ENCODE measurements at places on chromosomes 3 and 15.
A peak's percentile ranks its signal among the peaks of the same experiment; 100 is the strongest.

DNA sequence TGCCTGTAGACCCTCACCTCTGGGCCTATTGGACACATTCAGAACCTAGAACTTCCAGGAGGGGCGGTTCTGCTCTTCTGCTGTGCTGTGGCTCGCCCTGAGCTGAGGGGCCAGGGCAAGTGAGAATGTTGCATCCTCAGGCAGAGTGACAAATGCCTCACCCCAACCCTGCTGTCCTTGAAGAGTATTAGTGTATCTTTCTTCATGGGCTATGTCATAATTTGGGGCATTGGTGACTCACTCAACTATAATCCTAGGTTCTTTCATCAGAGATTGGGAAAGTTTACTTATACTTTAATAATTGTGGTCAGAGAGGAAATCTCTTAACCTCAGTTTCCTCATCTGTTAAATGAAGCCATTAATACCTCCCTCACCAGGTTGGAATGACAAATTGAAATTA is 143.8 kb downstream of the SV2B start:
- DNase-seq: no peak

DNA sequence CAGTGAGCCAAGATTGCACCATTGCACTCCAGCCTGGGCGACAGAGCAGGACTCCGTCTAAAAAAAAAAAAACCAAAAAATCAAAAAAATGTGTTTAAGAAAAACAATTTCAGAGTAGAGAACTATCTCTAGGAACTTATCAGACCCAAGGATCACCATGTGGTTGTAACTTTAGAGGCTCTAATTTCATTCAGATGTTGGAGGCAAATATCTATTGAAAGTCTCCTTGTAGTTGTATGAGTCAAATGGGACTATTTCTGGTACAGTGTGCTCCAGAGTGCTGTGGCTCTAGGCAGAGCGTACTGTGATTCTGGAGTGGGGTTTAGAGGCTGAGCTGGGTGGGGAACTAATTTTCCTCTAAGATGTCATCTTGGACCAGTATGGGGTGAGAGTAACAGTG is 398.7 kb downstream of the SHQ1 start:
- DNase-seq: peak; percentile 78

DNA sequence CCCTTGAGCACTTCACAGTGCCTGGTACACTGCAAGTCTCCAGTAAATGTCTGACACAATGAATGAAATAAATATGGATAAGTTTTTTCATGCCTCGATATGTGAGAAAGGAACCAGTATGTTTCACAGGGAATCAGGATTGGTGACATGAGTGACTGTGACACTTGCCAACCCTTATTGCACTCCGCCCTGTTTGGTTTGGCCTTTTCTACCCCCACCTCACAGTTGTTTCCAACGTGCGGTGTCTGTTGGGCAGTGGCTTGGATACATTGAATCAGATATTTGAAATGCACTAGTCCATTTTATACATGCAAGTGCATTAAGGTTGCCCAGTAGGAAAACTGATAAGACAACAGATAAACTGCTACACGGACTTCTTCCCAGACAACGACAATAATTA is 2.0 kb downstream of the NPHP3 start:
- DNase-seq: no peak

DNA sequence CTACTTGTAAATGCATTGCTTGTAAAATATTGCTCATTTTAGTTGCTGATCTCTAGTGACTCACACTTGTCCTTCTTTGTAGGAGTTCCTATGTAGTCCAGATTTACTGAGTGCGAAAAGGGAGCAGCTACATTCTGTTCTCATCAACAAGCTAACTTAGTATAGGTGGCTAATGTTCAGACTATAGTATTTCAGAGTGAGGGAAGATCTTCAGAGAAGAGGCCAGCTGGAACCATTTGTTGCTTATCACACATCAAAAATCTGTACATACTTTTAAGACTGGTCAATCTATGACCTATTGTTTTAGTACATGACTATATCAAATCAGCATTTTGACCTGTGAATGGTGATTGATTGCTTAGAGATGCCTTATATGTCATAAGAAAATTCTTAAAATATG is 71.3 kb upstream of the THSD4 start:
- DNase-seq: peak; percentile 57

- no peak for DNase-seq
Measured at GRCh38 chr3:107988460-107989175, 102.2 kb downstream of the CD47 start.

DNA sequence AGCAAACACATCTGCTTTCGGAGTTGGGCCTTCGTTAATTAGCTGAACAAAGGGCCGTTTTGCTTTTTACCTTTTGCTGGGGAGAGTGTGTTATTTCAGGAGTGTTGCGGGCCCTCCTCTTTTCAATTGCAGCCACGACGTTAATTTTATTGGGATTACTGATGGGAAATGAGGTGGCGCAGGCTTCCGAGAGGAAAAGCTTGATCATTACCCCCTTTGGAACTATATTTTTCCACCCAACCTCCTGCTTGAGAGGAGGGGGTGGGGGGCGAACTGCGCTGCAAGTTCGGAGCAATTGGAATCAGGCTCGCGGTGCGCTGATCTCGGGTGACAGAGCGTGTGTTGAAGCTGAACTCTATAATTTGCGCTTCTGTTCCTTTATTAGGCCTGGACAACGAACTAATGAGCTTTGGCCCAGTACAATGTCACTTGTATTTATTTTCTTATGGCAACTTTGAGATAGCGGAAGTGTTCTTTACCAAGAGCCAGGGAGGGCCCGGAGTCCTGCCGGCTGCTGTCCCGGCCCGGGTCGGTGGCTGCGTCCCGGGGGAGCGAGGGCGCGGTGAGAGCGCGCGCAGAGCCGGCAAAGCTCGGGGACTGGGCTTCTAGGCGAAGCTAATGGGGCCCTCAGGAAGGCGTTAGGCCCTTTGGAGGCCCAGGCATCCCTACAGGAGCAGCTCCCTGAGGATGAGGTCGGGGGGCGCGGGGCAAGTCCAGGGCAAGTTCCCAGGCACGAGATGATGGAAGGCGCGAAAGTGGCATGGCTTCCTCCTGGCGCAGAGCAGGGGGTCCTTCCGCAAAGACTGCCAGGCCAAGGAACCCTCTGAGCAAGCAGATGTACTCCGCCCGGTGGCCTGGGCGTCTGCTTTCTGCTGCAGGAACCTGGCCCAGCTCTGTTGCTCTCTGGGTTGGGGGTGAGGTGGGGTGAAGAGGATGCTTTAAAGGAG is 12.9 kb downstream of the NR2F2 start:
- no peak for DNase-seq

- DNase-seq: peak; percentile 20
Measured at GRCh38 chr15:101255615-101256241, 3.9 kb upstream of the CHSY1 start.

GRCh38 chr3:195555110-195555509 is 12.0 kb upstream of the PPP1R2 start:
- DNase-seq: no peak

GRCh38 chr3:126056681-126057500 is 27.0 kb downstream of the SLC41A3 start:
- DNase-seq: no peak

DNA sequence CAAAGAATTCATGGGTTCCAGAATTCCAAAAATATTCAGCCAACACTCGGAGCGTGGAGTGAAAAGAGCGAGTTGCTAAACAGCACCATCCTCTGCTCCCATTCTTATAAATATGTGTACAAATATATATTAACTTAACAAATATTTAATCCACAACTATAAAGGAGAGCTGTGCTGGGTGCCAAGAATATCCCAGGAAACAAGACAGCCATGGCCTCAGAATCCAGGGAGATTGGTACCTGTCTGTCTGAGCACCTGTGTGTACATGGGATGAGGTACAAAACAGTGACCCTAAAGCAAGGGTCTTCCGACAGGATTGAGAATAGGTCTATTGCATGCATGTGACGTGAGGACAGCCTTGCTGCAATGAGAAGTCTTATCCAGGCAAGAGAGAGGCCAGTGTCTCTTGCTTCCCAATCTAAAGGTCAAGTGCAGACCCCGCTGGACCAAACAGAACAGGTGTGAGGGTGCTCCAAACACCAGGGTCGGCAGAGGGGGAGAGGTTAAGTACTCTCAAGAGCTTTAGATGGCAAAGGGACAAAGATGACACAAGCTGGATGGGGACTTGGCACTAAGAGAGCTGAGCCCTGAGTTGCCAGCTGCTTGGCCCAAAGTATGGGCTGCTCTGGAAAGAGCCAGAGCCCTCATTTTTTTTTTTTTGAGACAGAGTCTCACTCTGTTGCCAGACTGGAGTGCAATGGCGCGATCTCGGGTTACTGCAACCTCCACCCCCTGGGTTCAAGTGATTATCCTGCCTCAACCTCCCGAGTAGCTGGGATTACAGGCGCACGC is 36.2 kb downstream of the HOMER2 start:
- DNase-seq: no peak

DNA sequence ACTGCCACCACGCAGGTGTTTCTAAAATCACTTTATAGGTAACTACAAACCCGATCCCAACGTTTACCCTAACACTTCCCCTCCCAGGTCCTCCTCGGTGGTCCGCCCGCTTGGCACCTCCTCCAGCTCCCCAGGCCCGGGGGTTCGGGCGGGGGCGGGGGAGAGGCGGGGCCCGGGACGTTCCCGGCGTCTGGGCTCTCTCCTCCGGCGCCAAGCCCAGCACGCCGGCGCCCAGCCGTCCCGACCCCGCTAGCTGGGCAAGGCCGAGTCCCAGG is 562 bp downstream of the CGGBP1 start:
- no peak for DNase-seq

DNA sequence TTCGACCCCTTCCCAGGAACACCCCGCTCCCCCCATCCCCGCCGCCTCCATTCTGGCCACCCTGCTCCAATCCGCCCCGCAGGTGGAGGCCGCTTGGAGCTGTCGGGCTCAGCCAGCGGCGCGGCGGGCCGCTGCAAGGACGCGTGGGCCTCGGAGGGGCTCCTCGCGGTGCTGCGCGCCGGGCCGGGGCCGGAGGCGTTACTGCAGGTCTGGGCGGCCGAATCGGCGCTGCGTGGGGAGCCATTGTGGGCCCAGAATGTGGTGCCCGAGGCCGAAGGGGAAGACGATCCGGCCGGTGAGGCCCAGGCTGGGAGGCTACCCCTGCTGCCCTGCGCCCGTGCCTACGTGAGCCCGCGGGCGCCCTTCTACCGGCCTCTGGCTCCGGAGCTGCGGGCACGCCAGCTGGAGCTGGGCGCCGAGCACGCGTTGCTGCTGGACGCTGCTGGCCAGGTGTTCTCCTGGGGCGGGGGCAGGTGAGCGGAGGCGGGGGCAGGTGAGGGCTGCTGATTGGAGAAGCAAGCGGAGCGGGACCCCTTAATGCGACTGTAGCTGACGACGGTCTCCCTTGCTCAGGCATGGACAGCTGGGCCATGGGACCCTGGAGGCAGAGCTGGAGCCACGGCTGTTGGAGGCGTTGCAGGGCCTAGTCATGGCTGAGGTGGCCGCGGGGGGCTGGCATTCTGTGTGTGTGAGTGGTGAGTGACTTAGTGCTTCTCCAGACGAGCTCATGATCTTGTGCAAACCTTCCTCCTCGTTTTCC is 2.5 kb downstream of the RCCD1 start:
- no peak for DNase-seq

DNA sequence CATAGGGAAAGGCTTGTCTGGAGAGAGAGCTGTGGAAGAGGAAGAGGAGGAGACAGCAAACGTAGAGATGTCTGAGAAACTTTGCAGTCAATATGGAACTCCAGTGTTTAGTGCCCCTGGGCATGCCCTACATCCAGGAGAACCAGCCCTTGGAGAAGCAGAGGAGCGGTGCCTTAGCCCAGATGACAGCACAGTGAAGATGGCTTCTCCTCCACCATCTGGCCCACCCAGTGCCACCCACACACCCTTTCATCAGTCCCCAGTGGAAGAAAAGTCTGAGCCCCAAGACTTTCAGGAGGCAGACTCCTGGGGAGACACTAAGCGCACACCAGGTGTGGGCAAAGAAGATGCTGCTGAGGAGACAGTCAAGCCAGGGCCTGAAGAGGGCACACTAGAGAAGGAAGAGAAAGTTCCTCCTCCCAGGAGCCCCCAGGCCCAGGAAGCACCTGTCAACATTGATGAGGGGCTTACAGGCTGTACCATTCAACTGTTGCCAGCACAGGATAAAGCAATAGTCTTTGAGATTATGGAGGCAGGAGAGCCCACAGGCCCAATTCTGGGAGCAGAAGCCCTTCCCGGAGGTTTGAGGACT is 6.9 kb downstream of the MAP1A start:
- DNase-seq: no peak

- peak; percentile 18 for DNase-seq
Measured at GRCh38 chr3:18098960-18099587, 326.1 kb downstream of the SATB1 start.

DNA sequence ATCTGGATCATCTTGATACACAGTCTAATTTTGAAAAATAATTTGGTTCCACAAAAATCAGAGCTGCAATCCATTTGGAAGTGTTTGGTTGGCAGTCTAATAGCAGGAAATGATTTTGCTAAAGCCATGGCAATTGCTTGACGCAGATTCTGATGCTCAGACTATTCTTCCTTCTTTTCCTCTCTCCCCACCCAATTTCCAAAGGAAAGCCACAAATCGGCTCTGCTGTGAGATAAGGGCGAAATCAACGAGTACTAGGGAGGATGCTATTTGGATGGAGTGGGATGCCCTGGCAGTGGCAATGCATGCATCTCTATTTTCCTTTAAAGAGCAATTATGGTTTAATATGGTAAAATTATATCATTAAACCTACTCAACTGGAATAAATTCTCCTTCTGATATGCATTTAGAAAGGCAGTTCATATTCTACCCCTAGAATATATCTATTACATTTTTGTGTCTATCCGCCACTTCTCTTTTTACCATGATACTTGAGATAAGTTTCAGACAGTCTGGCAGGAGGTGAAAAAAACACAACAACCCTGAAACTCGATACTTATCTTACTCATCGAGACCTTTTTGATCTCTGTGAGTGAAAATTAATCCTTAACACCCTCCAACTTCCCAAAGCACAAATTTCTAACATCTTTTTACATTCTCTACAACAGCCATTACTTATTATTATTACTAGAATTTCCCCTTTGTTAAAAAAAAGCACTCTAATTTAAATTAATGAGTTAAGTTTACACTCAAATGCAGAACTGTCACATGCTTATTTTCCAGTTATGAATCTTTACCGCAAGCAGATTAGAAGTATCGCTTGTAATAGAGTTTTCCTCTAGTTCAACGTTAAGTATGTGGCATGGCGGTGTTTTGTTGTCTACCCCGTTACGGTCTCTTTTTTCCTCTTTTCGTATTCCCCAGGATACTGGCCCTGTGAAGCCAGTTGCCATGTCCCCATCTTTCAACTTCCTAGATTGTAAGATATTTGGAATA is 433.3 kb downstream of the FOXP1 start:
- no peak for DNase-seq

DNA sequence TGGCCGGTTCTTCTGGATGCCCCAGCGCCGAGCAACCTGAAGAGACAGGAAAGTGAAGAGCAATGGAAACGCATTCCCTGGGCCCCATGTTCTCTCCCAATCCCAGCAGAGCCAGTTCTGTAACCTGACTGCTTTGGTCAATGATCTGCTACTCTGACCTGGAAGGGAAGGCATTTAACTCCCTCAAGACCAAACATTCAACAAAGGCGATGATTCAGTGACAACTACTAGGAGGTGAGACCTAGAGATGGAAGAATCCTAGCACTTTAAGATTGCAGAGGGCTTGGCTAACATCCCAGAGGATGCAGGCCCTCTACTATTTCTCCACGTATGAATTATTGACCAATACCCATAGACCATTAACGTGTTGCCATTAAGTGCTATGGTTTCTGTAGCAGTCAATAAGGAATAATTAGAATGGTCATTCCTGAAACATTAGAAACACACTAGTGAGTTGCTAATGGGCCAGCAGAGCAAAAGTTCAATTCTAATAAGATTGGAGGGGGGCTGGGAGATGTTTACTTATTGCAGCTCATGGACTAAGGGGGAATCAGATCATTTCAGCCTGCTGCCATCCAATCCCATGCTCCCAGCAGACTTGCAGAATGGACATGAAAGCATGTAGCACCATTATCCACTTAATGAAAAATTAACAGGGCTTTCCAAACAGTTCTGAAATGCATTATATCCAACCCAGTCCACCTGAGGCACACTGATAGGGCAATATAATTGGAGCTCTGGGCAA is 56.6 kb downstream of the ETV5 start:
- DNase-seq: no peak
